Caudate nucleus (tissue), 63 donors: ENCODE measurements at places on chromosomes 13 and 19.

GRCh38 chr19:5927441-5927821 lies 13.4 kb downstream of the CAPS start:
- DNase-seq, result no peak

DNA sequence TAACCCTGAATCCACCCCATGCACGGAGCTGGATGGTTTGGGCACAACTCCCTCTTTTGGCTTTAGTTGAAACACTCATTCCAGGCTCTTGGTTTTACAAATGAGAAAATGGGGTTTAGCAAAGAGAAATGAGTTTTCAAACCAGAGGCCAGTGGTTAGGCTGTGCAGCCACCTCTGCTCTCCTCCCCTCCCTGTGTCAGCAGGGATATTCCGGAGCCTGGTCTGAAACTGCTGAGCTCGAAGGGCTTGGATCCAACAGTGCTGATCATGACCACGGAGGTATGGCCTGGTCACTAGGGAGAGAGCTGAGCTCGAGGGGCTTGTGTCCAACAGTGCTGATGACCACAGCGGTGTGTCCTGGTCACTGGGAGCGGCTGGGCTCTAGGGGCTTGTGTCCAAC lies 41.5 kb downstream of the ZNF787 start:
- DNase-seq, result no peak

GRCh38 chr13:72097568-72097967 lies 230.6 kb upstream of the DACH1 start:
- DNase-seq, result no peak

GRCh38 chr13:51266642-51267041 lies 44.4 kb downstream of the FAM124A start:
- DNase-seq, result no peak

DNA sequence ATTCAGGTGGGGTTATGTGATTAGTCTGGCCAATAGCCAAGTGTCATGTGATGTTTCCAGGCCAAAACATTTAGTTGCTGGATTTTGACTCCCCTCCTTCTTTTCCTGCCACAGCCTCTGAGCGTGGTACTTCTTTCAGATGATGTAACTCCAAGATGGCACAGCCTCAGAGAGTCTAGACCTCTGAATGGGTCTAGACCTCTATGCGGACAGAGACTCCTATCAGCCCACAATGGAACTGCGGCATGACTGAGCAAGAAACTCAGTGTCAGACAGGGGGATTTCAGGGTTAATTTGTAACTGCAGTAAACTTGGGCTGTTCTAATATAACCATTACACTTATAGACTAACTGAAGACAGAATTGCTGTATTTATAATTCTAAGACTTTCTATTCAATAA lies 42.6 kb upstream of the ZDHHC20 start:
- no peak for DNase-seq

- DNase-seq, result no peak
These were observed 33.2 kb downstream of the KCTD12 start for GRCh38 chr13:76852986-76853385.
